Activated CD4-positive, alpha-beta T cell treated with anti-CD3 and anti-CD28 coated beads, Interleukin-2, amount 50 U/mL, for 48 hours (primary cell): ENCODE measurements at places on chromosomes 5 and 9.

DNA sequence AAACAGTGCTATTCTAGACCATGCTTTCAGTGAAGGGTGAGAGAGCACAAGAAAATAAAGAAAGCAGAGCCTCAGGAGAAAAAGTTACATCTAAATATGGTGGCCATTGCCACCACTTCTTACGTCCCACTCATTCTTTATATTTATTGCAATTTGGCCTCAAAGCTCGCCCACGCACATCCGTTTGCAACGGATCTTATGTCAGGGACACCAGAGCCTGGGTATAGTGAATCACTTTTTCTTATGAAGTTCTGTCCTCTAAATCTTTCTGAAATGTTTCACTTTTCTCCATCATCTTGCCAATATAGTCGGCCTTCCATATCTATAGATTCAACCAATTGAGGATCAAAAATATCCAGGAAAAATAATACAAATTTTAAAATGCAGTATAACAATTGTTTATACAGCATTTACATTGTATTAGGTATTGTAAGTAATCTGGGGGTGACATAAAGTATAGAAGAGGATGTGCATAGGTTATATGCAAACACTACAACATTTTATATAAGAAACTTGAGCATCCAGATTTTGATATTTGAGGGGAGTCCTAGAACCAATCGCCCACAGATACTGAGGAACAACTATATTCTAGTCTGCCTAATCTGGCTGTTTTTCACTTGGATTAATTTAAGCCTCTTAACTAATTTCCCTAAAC is 35.2 kb downstream of the GOLPH3 start:
- peak; percentile 86 for DNase-seq

- no peak for DNase-seq
Measured at GRCh38 chr5:81906086-81906485, 65.7 kb upstream of the ATG10 start.

GRCh38 chr9:116342061-116342460 is 188.5 kb downstream of the PAPPA start:
- no peak for DNase-seq

DNA sequence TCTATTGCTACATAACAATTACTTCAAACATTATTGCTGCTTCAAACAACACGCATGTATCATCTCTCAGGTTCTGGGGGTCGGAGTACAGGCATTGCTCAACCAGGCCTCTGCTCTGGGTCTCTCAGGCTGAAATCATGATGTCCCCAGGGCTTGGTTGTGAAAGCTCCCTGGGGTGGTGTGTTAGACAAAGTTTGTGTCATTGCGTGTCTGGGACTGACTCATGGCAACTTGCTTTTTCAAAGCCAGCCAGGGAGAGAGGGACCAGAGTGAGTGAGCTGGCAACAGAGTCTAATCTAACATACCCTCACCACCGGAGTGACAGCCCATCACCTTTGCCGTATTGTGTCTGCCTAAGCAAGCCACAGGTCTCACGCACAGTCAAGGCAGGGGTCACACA is 259.2 kb upstream of the NFIL3 start:
- DNase-seq: no peak

DNA sequence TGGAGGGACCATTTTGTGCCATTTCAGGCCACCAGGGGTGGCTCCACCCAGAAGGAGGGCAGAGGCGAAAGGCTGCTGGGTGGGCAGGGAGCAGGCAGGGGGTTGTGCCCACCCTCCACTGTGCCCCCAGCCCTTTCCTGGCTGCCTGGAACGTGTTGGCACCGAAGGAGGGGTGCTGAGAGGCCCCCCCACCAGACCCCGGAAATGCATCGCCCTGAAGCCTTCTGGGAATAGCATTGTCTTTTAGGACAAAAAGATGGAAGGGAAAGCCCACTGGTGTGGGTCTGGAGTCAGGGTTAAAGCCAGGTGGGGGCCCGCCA is 5.1 kb downstream of the NOXA1 start:
- no peak for DNase-seq

- no peak for DNase-seq
Measured at GRCh38 chr9:7811677-7812076, 12.1 kb upstream of the DMAC1 start.

DNA sequence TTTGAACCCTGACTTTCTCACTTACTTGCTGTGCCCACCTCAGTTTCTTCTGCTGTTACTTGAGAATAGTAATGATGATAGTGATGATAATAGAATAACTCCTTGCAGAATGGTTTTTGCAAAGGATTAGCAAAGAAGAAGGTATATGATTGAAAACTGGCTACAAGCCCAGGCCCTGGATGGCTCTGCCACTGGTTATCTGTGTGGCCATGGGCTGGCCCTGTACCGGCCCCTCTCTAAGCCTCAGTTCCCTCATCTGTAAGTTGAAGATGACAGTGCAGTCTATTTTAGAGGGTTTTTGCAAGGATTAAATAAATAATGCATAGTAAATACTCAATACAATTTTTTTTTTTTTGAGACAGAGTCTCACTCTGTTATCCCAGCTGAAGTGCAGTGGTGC is 6.2 kb downstream of the TTLL11 start:
- no peak for DNase-seq

GRCh38 chr9:108182950-108183381 is 672.8 kb downstream of the ACTL7B start:
- DNase-seq: no peak

- DNase-seq: no peak
Measured at GRCh38 chr5:158725297-158725851, 374.3 kb downstream of the EBF1 start.

- no peak for DNase-seq
Measured at GRCh38 chr9:21852754-21853153, 50.3 kb downstream of the MTAP start.

DNA sequence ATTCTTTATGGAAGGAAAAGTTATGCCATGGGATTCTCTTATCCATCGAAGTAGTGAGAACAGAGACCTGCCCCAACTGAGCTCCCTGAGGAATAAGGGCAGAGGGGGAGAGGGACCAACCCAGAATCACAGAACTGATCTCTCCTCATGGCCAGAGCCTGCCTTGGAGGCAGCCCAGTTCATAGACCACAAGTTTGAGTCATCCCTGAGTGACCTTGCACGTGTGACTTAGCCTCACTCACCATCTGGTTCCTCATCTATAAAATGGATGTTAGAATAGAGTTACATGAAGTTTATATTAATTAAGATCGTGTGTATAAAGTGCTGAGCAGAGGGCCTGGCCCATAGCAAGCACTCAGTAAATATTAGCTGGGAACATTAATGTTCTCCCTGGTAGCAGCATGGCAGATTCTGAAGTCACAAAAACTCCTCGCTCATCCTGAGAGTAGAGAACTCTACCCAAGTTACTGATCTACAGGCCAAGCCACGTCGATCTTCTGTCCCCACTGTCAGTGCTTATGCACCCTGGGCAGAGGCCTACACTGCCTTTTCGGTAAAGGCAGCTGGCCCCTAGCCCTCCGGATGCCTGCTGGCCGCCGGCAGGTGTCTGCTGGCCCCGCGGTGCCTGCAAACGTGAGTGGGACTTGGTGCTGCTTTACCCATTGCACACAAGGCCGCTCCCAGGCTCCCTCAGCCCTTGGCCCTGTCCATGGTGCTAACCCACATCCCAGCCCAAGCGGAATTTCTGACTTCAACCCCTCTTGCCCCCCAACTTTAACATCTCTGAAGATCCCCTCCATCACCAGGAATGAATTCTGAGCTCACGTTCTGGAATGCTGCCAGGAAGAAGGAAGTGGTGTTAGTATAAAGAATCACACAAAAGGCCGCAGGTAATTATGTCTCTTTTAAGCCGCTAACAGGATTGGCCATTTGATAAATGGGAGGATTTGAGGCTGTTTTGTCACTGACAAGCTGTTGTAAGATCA is 61.1 kb upstream of the ARAP3 start:
- peak; percentile 30 for DNase-seq

DNA sequence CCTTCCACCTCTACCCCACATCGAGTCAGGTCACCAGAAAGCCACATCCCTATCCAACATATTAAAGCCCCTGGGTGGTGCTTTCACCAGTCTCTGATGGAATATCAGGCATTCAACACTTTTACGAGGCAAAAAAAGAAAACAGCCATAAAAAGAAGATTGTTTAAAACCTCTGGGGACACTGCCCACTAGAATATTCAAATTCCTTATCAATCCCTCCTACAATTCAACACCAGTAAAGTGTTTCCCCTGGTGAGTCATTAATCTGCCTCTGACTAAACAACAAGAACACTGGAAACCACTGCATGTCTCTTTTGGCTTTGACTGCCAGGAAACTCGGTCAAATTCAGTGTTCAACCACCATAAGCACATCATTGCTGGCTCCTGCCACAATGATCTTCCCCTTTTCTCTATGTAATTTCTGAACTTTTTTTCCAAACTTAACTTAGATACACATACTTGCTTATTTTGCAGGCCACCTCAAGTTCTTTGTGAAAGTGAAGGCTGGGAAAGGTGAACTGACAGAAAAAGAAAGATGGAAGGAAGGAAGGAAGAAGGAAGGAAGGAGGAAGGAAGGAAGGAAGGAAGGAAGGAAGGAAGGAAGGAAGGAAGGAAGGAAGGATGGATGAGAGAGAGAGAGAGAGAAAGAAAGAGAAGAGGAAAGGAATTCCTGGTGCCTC is 105.3 kb downstream of the PAX5 start:
- peak; percentile 34 for DNase-seq

GRCh38 chr5:57772512-57772911 is 289.9 kb upstream of the ACTBL2 start:
- DNase-seq: no peak

- no peak for DNase-seq
Measured at GRCh38 chr5:89878140-89879132, 531.1 kb downstream of the CETN3 start.

GRCh38 chr5:107388141-107388861 is 282.4 kb downstream of the EFNA5 start:
- no peak for DNase-seq

GRCh38 chr5:125064621-125065438 is 318.4 kb upstream of the ZNF608 start:
- DNase-seq: no peak

DNA sequence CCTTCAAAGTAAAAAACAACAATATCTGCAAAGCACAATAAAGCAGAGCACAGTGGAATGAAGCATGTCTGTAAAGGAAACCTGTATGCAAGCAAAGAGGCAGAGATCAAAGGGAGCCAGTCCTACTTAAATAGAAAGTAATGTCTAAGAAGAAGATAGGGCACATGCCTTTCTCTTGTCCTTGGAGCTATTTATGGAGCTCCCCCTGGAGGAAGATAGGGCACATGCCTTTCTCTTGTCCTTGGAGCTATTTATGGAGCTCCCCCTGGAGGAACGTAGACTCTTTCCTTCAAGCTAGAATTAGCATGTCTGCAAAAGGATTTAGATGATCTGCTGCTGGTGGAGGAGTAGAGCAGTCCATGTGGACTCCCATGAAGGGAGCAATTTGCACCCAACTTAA is 168.1 kb upstream of the RASEF start:
- no peak for DNase-seq

GRCh38 chr9:69176471-69177171 is 2.5 kb downstream of the TJP2 start:
- DNase-seq: peak; percentile 31

- DNase-seq: no peak
Measured at GRCh38 chr9:101453776-101454570, 18.4 kb upstream of the ALDOB start.
